Left ventricle myocardium inferior (tissue), 1 donor: ENCODE measurements at places on chromosomes 16 and 17. TPM values are rescaled to one million over a fixed set of nuclear protein-coding genes. Genes with fewer than 3 reads are reported as not detected.

SIRT7 gene
- 8.5 TPM for total RNA-seq

CAVIN1 gene
- 205 TPM for total RNA-seq

CDC42EP4 gene
- total RNA-seq: 34.0 TPM

NPB gene
- total RNA-seq: 0.19 TPM

UNC119 gene
- 22.5 TPM for total RNA-seq

TBC1D26 gene
- not detected for total RNA-seq

FBXL20 gene
- 14.2 TPM for total RNA-seq

PNMT gene
- 7.6 TPM for total RNA-seq

NETO2 gene
- total RNA-seq: 4.4 TPM

ANKFN1 gene
- total RNA-seq: not detected

HYDIN gene
- 1.6 TPM for total RNA-seq

SMIM36 gene
- total RNA-seq: not detected

PRPSAP1 gene
- 30.7 TPM for total RNA-seq

GCSH gene
- total RNA-seq: 47.5 TPM
